Transverse colon (tissue), 4 donors: ENCODE measurements at places on chromosomes 16 and 17. TPM values are rescaled to one million over a fixed set of nuclear protein-coding genes. Genes with fewer than 3 reads are reported as not detected.
A peak's percentile ranks its signal among the peaks of the same experiment; 100 is the strongest.

Gene KRT16
- not detected for total RNA-seq

Gene MYH8
- not detected for total RNA-seq

Gene KRTAP1-1
- total RNA-seq: not detected

DNA sequence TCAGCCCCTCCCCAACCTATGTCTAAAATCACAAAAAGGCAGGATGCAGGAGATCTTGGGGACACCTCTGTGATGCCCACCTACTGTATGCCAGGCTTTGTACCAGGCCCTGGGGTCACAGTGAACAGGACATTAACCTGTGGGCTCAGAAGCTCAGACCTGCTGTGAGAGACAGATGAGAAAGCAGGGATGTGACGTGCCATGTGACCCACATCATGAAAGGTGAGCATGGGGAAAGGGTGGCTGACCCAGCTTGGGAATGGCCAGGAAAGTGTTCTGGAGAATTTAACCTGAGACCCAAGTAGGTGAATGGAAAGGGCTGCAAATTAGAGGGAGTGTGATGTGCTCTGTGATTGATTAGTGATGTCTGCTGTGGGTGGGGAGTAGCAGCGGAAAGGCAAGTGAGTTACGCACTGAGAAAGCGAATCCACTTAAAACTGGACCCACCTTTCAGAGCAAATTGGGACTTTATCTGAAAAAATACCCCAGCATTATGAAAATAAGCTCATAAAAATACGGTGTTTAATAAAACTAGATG is 132.2 kb downstream of the IRF8 start:
- H3K27me3 ChIP-seq: no peaks in the 10 kb centered on the region
- H3K36me3 ChIP-seq: no peaks in the 10 kb centered on the region
- peak; percentile 1 for DNase-seq
- no peak overlapping the region for H3K4me3 ChIP-seq

DNA sequence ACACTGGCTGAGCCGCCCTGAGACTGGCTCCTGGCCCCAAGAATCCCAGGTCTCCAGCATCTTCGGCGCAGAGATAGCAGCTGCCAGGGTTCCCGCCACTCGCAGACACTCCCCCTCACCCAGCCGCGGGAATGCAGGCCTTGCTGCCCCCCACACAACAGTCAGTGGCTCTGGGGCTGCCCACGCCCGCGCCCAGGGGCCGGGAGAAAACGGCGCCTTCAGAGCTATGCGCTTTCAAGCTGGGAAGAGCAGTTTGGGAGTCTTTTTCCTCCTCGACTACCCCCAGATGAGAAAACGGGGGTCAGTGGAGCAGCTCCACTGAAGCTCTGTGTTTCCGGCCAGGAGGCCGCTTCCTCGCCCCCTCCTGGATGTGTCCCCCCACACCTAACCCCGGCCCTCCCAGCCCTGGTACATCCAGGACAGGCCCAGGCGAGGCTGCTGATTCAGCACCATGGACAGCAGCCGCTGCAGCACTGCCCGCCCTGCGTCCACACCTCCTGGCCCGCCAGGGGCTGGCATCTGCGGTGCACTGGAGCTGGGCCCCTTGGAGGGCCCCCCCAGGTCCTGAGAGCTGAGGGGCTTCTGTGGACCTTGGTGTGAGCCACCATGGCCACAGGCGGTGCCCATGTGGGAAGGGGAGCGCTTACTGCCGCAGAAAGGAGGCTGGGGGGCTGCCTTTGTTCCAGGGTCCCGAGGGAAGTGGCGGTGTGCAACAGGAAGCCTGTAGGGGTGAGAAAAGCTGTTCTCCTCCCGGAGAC is 35.7 kb downstream of the CACNA1H start:
- H3K27ac ChIP-seq: no peak overlapping the region
- no peak overlapping the region for H3K4me3 ChIP-seq
- no peaks in the 10 kb centered on the region for H3K36me3 ChIP-seq
- H3K4me1 ChIP-seq: peaks cover 8% of the 10 kb centered on the region

DNA sequence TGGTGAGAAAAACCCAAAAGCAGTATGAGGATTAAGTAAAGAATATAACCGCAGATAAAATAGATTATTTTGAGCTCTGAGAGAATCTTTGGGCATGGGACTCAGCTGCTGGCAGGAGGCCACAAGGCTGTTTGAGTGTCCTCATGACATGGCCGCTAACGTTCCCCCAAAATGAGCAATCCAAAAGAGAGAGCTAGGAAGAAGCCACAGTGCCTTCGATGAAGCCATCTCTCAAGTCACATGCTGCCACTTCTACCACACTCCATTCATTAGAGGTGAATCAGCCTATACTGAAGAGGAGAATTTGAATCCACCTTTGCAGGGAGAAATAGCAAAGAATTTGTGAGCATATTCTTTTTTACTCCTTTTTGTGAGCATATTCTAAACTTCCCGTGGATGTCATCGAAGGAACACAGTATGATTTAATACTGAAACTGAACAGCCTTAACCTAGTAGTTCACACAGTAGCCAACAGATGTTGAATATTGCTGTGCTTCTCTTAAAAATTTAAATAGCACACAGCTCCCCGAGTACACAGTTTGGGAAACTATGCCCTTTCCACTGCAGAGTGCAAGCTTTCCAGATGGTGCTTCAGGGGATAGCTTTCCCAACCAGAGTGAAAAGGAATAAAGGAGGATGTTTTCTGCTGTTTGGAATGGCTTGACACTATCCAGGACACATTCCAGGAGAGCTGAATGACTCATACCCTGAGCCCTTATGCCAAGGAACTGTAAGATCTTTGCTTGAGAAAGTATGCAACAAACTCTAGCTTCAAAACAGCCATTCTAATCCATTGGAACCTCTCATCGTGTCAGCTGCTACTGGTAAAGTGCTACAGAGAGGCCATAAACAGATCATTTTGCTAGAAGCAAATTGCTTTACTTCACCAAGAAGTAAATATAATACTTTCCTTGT is 33.9 kb downstream of the ANKFY1 start:
- peaks cover 45% of the 10 kb centered on the region for H3K4me1 ChIP-seq
- H3K27me3 ChIP-seq: no peaks in the 10 kb centered on the region
- no peak overlapping the region for H3K4me3 ChIP-seq
- H3K36me3 ChIP-seq: no peaks in the 10 kb centered on the region
- peak; percentile 34 for DNase-seq

DNA sequence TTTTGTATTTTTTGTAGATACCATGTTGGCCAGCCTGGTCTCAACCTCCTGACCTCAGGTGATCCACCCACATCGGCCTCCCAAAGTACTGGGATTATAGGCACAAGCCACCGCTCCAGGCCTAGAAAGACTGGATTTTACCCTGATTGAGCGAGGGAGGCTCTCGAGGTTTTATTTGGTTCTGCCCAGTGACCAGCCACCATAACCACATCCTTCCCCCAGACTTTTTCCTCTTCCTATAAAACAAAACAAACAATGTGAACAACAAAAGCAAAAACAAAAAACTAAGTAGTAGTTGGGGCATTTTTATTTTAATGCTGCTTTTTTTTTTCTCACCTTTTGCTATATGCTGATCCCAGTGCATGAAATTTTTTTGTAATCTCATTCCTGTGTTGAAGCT is 509.6 kb downstream of the MAF start:
- no peaks in the 10 kb centered on the region for H3K36me3 ChIP-seq
- H3K4me1 ChIP-seq: peaks cover 13% of the 10 kb centered on the region
- no peak for DNase-seq
- H3K27ac ChIP-seq: no peak overlapping the region
- H3K27me3 ChIP-seq: no peaks in the 10 kb centered on the region
